ENCODE measurements at places on chromosomes 6 and 20.

GRCh38 chr6:67411036-67411435, 1224.0 kb upstream of the ADGRB3 start:
- DNase-seq = no peak

DNA sequence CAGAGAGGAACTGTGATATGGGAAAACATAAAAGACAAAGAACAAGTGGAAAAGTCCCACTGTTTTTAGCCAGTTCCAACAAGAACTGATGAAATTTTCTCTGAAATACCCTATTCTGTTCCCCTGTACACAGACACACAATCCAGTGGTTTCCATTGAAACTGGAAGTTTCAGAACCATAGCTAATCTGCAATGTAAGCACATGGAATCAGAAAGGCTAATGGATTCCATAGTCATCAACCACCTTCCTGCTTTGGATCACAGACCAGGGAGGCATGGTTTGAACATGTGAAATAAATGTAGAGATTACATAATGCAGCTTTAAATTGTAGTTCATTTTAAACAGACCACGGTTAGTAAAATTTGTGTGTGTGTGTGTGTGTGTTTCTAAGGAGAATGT, 242.1 kb downstream of the GJA1 start:
- DNase-seq = no peak

DNA sequence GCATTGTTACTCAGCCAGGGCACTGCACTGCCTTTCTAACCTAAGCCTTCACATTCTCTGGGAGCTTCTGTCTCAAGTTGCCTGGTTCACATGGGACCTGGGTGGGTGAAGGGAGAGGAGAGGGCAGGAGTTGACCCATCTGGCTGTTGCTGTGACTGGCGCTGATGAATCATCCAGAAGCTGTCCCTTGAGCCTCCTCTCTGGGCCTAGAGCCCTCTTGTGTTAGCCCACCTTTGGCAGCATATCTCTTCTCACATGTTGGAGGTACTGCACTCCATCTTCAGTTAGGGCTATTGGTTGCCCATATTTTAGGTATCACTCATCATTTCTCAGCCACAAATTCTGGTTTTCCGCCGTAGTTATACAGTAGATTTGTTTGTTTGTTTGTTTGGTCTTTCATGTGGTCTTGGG, 19.8 kb downstream of the XRN2 start:
- no peak for DNase-seq

- no peak for DNase-seq
Measured at GRCh38 chr6:113306552-113307145, 550.5 kb upstream of the MARCKS start.

DNA sequence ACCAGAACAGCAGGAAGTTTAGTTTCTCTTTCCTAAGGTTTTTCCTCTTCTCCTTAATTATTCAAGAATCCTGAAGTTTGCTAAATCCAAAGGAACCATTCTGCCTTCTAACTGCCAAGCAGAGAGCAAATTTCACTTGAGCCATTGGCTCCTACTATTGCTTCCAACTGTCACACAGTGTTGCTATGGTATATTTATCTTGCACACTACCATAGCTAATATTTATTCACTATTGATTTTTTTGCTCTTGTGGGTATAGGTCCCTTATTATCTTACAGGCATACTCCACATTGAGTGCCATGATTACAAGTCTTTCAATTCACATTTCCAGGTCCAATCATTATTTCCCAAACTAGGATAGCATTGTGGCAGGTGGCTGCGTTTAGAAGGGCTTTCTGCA, 266.7 kb upstream of the FLRT3 start:
- no peak for DNase-seq

DNA sequence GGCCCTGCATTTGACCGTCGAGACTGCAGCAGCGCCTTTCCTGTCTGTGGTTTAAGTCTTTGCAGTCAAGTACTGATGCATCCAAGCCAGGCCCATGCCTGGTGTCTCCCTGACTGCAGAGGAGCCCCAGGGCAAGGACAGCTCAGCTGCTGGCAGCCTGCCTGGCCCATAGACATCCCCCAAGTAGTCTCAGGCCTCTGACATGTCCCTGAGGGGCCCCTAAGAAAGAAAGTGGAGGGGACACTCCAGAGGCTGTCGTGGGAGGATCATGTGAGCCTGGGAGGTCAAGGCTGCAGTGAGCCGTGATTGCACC, 18.0 kb downstream of the HRH3 start:
- DNase-seq = no peak

- DNase-seq = no peak
Measured at GRCh38 chr6:57123111-57123510, 33.1 kb downstream of the ZNF451 start.
